T-helper 17 cell (primary cell): ENCODE measurements at places on chromosomes 6 and 20. TPM values are rescaled to one million over a fixed set of nuclear protein-coding genes. Genes with fewer than 3 reads are reported as not detected.

GRCh38 chr20:23193801-23194384 is 107.8 kb upstream of the CD93 start:
- H3K27ac ChIP-seq, result no peak overlapping the region
- peaks cover 10% of the 10 kb centered on the region for H3K27me3 ChIP-seq
- no peak overlapping the region for H3K4me3 ChIP-seq
- no peak for DNase-seq
- H3K36me3 ChIP-seq, result peaks cover under 1% of the 10 kb centered on the region

The SLC32A1 gene
- not detected for total RNA-seq

DNA sequence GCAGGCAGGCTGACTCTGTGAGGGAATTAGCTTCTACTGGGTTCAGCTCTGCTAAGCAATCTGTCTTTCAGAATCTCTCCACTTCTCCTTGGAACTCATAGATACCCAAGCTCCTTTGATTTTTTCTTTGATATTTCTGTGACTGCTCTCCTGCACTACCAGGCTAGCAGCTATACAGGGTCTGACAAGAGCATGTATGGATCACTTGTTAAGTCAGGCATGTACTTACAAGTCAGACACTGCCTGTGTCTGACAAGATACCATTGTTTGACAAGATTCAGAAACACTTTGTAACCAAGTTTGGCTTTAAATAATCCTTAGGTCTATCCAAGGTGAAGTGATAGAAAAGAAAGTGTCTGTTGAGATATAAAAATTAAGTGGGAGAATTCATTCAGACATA is 79.5 kb downstream of the SESN1 start:
- H3K36me3 ChIP-seq, result peaks cover 4% of the 10 kb centered on the region
- H3K27me3 ChIP-seq, result no peaks in the 10 kb centered on the region
- peaks cover 50% of the 10 kb centered on the region for H3K4me1 ChIP-seq
- no peak for DNase-seq
- peak overlapping the region; percentile 88 for H3K27ac ChIP-seq

DNA sequence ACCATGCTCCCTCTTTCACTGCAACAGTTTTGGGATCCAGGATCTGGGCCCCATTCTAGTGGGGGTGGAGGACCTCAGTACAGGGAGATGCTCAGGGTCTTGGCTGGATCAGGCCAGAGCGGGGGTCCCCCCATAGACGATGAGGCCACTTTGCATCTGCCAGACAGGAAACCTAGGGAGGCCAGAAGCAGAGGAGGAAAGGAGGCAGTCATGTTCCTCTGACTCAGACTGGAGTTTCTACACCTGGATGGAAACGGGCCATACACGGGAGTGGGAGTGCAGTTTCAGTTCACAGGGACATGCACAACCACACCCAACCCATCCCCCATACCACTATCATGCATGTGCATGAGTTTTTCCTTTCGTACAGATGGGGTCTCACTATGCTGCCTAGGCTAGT is 3.6 kb upstream of the EMILIN3 start:
- peaks cover 52% of the 10 kb centered on the region for H3K27me3 ChIP-seq
- H3K4me3 ChIP-seq, result no peak overlapping the region
- H3K36me3 ChIP-seq, result peaks cover 9% of the 10 kb centered on the region
- DNase-seq, result no peak

- no peaks in the 10 kb centered on the region for H3K27me3 ChIP-seq
- DNase-seq, result no peak
- no peaks in the 10 kb centered on the region for H3K36me3 ChIP-seq
Measured at GRCh38 chr6:23145781-23146180, 576.4 kb downstream of the HDGFL1 start.

The TSPO2 gene
- total RNA-seq, result not detected

The ANKEF1 gene
- 2.3 TPM for total RNA-seq

The FANCE gene
- total RNA-seq, result 4.5 TPM

GRCh38 chr6:110671447-110671846 is 143.8 kb downstream of the CDK19 start:
- no peak overlapping the region for H3K4me3 ChIP-seq
- H3K27ac ChIP-seq, result peak overlapping the region; percentile 37
- no peaks in the 10 kb centered on the region for H3K27me3 ChIP-seq

The STX11 gene
- total RNA-seq, result 16.1 TPM

DNA sequence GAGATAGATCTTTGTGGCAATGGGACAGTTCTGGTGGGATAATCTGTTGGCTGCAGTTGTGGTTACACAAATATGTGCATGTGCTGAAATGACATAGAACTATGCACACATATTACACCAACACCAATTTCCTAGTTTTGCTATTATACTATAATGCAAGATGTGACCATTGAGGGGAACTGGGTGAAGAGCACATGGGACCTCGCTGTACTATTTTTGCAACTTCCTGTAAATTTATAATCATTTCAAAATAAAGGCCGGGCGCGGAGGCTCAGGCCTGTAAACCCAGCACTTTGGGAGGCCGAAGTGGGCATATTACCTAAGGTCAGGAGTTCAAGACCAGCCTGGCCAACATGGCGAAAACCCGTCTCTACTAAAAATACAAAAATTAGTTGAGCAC is 8.7 kb downstream of the ARMC12 start:
- no peaks in the 10 kb centered on the region for H3K4me1 ChIP-seq
- H3K27me3 ChIP-seq, result peaks cover 6% of the 10 kb centered on the region
- H3K36me3 ChIP-seq, result no peaks in the 10 kb centered on the region
- no peak overlapping the region for H3K27ac ChIP-seq

DNA sequence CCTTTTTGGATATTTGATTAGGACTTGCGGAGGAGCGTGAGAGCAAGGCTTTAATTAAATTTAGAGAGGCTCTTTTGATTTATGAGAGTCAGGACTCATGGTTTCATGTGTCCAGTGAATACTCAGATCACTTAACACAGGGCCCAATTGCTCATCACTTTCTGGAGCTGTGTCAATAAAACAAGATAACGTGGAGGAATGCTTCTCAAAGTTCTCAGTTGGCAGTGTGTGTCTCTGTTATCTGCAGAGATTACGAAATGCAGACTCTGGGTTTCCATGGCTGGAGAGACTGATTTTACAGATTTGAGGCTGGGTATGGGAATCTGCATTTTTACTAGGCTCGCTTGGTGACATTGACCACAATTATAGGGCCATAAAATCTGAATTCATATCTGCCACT is 335.8 kb upstream of the FLRT3 start:
- H3K27me3 ChIP-seq, result no peaks in the 10 kb centered on the region
- no peak overlapping the region for H3K4me3 ChIP-seq
- H3K27ac ChIP-seq, result no peak overlapping the region
- no peak for DNase-seq

DNA sequence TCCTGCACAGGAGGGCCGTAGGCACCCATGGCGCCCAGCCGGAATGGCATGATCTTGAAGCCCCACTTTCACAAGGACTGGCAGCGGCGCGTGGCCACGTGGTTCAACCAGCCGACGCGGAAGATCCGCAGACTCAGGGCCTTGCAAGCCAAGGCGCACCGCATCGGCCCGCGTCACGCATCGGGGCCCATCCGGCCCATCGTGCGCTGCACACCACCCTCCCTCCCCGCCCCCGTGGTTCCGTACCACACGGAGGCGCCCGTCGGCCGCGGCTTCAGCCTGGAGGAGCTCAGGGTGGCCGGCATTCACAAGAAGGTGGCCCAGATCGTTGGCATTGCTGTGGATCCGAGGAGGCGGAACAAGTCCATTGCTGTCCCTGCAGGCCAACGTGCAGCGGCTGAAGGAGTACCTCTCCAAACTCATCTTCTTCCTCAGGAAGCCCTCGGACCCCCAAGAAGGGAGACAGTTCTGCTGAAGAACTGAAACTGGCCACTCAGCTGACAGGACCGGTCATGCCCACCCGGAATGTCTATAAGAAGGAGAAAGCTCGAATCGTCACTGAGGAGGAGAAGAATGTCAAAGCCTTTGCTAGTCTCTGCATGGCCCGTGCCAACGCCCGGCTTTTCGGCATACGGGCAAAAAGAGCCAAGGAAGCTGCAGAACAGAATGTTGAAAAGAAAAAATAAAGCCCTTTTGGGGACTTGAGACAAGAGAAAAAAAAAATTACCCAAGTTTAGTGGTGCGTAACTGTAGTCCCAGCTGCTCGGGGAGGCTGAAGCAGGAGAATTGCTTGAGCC is 9.9 kb upstream of the NCOA5 start:
- peaks cover 10% of the 10 kb centered on the region for H3K36me3 ChIP-seq
- no peak for DNase-seq
- H3K4me1 ChIP-seq, result peaks cover 4% of the 10 kb centered on the region
- H3K27ac ChIP-seq, result no peak overlapping the region
- H3K4me3 ChIP-seq, result peak overlapping the region; percentile 21
- H3K27me3 ChIP-seq, result peaks cover 48% of the 10 kb centered on the region

GRCh38 chr20:23050847-23051627 is 1.6 kb upstream of the THBD start:
- H3K27ac ChIP-seq, result peak overlapping the region; percentile 57
- H3K27me3 ChIP-seq, result peaks cover 34% of the 10 kb centered on the region
- peaks cover 3% of the 10 kb centered on the region for H3K36me3 ChIP-seq
- no peak for DNase-seq

The HCRTR2 gene
- not detected for total RNA-seq

DNA sequence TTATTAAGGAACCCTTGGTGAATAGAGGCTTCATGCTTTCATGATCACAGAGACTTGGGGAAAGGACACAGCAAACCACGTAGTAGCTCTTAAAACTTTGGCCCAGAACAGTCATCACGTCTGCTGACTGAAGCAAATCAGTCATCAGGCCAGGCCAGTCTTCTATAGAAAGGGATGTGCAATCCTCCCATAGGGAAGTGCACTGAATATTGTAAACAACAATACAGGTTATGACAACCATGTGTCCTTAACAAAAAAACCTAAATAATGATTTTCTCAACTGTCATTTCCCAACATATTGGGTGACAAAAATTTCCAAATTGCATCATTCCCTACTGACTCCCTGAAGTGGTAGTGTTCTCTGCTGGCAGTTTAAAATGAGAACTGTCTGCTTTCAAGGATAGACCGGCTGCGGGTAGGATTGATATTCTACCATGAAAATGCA is 388.2 kb upstream of the CITED2 start:
- no peaks in the 10 kb centered on the region for H3K36me3 ChIP-seq
- no peak overlapping the region for H3K27ac ChIP-seq
- DNase-seq, result no peak
- H3K4me3 ChIP-seq, result no peak overlapping the region
- no peaks in the 10 kb centered on the region for H3K27me3 ChIP-seq
- H3K4me1 ChIP-seq, result peaks cover 6% of the 10 kb centered on the region

The SEL1L2 gene
- total RNA-seq, result not detected

DNA sequence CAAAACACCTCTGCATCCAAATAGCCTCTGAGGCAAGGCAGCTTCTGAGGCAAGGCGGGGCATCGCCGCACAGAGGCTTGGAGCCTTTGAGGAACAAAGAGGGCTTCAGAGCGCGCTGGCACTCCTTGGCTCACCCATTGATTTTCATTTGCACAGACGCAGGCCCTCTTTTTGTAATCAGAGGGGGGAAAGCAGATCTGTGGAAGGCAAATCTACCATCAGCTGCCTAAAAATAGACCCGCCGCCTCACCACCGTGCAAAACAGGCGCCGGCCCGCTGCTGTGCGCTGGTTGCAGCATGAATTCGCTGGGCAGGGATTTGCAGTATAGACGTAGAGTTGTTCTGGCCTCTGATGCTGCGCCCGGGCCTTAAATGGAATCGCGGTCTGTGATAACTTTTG is 69.9 kb upstream of the STMND1 start:
- no peak overlapping the region for H3K4me3 ChIP-seq
- no peak for DNase-seq
- no peak overlapping the region for H3K27ac ChIP-seq

GRCh38 chr20:25338112-25339023 is 52.3 kb downstream of the ABHD12 start:
- H3K36me3 ChIP-seq, result no peaks in the 10 kb centered on the region
- no peak for DNase-seq
- H3K27me3 ChIP-seq, result no peaks in the 10 kb centered on the region
- H3K4me3 ChIP-seq, result no peak overlapping the region

The SNAP91 gene
- not detected for total RNA-seq

The FLRT3 gene
- not detected for total RNA-seq

DNA sequence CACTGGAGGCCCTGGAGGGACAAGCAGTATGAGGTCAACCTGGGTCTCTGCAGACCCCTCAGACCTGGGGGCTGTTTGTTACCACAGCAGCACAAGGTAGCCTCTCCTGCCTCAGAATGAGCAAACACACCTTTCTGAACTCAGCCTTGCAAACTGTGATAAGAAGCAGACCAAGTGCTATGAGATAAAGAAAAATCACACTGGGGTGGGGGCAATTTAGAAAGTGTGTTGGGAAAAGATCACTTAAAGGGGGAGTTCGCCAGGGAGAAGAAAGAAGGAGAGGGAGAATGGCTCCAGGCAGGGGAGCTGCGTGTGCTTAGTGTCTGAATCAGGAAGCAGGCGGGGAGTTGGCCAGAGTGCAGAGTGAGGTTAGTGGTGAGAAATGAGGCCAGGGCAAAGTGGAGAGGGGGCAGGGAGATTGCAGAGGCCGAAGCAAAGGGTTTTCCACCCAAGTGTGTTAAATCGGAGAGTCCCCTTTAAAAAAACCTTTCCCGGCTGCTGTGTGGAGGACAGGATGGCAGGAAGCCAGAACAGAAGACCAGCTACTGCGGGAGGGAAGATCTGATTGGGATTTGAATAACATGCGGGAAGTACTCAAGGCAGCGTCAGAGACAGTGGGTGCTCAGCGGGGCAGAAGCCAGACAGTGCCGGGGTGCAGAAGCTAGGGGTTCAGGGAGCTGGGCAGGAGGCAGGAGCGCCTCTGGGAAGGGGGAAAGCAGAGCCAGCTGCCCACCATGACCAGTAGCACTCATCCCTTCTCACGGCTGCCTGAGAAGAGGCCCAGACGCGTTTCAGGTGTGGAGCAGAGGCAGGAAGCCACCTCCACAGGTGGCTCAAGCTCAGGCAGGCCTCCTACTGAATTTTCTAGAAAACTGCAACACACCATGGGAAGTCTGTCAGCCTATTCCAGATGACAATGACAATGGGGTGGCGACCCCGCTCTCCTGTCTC is 9.0 kb downstream of the ADA start:
- peaks cover 9% of the 10 kb centered on the region for H3K36me3 ChIP-seq
- H3K27me3 ChIP-seq, result no peaks in the 10 kb centered on the region
- peak; percentile 19 for DNase-seq
- peak overlapping the region; percentile 99 for H3K27ac ChIP-seq

DNA sequence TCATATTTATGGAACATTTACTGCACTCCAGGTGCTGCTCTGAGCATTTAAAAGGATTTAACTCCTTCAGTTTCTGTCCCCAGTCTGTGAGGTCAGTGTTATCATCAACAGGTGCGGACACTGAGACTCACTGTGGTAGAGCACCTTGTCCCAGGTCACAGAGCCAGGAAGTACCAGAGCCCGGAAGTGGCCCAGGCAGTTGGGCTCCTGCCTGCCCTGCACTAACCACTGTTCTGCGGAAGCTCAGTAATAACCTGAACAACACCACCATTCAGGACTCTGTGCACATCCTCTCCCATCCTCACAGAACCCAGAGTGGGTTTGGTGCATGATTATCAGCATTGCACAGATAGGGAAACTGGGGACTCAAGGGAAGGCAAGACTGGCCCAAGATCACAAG is 16.8 kb upstream of the SIRPG start:
- no peak for DNase-seq
- H3K4me1 ChIP-seq, result peaks cover 61% of the 10 kb centered on the region
- peaks cover 2% of the 10 kb centered on the region for H3K36me3 ChIP-seq
- H3K27ac ChIP-seq, result peak overlapping the region; percentile 91
- H3K4me3 ChIP-seq, result peak overlapping the region; percentile 76

GRCh38 chr6:149031859-149032598 is 285.2 kb downstream of the UST start:
- peak; percentile 34 for DNase-seq
- peak overlapping the region; percentile 91 for H3K4me3 ChIP-seq
- H3K27ac ChIP-seq, result peak overlapping the region; percentile 98
- no peaks in the 10 kb centered on the region for H3K27me3 ChIP-seq
- peaks cover 48% of the 10 kb centered on the region for H3K4me1 ChIP-seq
